Stimulated activated CD4-positive, alpha-beta T cell treated with anti-CD3 and anti-CD28 coated beads, Interleukin-12 subunit alpha, Interleukin-12 subunit beta, amount 100 ng/mL, for 48 hours (primary cell): ENCODE measurements at places on chromosomes 5 and 9.

DNA sequence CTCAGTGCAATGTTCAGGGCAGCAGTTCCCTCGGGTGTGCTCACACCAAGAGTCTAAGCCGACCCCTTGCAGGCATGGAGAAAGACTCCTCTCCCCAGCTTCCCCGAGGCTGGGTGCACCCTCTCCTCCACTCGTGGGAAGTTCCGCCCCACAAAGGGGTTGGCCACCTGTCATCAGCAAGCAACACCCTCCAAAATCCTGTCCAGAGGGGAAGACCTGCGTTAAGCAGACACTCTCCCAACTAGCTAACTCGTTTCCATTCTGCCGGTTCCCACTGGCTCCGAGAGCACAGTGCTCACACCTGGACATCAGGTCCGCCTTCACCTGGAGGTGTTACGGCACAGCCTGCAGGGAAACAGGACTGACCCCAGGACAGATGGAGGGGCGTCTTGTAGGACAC, 117.9 kb upstream of the IRX4 start:
- no peak for DNase-seq

DNA sequence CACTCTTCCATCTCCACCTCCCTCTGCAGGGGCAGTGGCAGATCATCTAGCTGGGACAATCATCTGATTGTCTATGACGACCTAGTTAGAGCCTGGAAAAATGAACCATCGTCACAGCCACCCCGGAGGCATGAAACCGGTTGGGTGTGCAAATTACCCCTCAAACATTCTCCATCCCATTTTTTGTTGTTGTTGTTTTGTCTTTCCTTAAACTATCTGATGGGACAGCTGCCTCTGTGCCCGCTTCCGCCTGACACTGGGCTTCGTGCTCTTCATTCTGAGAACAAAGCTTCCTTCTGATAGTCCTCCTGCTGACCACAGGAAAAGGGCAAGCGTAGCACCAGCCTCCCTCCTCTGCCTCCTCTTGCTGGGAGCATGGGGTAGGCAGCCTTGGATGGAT, 7.0 kb upstream of the NDST1 start:
- DNase-seq: no peak

- DNase-seq: no peak
Measured at GRCh38 chr9:133113949-133114885, 6.8 kb downstream of the RALGDS start.

GRCh38 chr5:173245319-173246134, 10.5 kb upstream of the NKX2-5 start:
- DNase-seq: no peak

GRCh38 chr9:36942891-36943290, 91.2 kb downstream of the PAX5 start:
- no peak for DNase-seq

GRCh38 chr5:127650022-127650421, 1.1 kb downstream of the CTXN3 start:
- no peak for DNase-seq
